Sigmoid colon (tissue), 7 donors: ENCODE measurements at places on chromosomes 7 and 10. TPM values are rescaled to one million over a fixed set of nuclear protein-coding genes. Genes with fewer than 3 reads are reported as not detected.

The ZNF680 gene
- 2.4 TPM for polyA plus RNA-seq

The DKK1 gene
- polyA plus RNA-seq: not detected

The TUBB8 gene
- 0.66 TPM for polyA plus RNA-seq

The MRPL32 gene
- 69.6 TPM for polyA plus RNA-seq
